Ammon's horn (tissue), 1 donor: ENCODE measurements at places on chromosomes 11 and 22.

GRCh38 chr11:63719987-63720386 lies 38.7 kb downstream of the RTN3 start:
- peak; percentile 33 for DNase-seq

- DNase-seq: no peak
These were observed 96.0 kb downstream of the TENM4 start for GRCh38 chr11:79344753-79345294.

- no peak for DNase-seq
These were observed 234.8 kb downstream of the GRIK4 start for GRCh38 chr11:120746376-120746775.

- DNase-seq: no peak
These were observed 81.7 kb upstream of the FAM181B start for GRCh38 chr11:82815406-82815805.

GRCh38 chr11:58318532-58318931 lies 40.3 kb downstream of the OR5B17 start:
- no peak for DNase-seq

DNA sequence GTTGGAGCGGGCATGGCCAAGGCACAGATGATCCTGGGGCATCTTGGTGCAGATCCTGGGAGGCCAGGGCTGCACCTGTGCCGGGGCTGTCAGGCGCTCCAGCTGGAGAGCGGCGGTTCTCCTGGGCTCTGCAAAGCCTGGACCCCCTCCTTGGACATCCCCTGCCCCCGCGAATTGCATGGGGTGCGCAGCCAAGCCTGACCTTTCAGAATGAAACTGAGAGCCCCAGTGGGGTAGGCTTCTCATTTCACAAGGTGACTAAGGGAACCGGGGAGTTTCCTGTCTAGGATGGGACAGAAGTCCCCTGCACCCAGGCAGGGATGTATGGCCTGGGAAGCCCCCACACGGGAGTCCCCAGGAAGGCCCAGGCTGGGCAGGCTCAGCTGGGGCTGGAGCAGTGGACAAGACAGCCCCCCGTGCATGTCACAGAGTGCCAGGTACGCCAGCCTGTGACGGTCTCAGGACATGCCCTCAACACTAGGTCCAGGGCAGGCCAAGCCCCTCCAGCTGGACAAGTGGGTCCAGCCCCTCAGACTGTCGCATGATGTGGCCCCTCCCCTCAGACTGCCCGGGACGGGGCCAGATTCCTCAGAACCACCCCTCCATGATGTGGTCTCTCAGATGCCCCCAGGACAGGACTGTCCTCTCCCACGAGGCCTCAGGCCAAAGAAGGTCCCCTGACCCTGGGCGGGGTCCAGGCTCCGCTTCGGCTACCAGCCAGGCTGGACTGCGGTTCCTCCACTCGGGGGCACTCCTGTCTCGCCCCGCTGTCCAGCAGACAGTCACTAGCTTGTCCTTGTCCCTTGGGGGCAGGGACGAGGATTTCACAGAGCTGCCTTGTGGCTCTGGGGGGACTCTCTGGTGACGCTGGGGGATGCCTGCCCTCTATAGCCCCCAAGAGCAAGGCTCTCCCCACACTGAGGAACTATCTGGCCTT lies 2.3 kb downstream of the LSP1 start:
- DNase-seq: no peak

DNA sequence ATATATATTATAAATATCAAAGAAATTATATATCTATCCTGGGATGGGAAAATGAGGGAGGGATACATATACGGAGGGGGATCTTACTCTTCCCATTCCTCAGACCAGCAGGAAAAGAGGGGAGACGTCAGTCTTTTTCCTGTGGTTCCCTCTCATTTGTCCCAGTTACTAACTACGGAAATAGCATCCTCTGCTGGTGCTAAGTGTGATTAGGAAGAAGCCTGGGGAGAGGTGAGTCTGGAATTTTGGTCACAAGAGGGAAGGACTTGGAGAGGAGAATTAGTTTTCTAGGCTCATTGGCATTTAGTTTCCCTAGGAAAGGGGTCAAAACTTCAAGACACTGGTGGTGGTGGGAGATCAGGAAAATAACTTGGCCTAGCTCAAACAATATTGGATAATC lies 11.6 kb downstream of the MED19 start:
- no peak for DNase-seq

- no peak for DNase-seq
These were observed 6.3 kb downstream of the OR10A4 start for GRCh38 chr11:6882751-6883150.

GRCh38 chr22:22005945-22006595 lies 23.5 kb upstream of the TOP3B start:
- DNase-seq: no peak

DNA sequence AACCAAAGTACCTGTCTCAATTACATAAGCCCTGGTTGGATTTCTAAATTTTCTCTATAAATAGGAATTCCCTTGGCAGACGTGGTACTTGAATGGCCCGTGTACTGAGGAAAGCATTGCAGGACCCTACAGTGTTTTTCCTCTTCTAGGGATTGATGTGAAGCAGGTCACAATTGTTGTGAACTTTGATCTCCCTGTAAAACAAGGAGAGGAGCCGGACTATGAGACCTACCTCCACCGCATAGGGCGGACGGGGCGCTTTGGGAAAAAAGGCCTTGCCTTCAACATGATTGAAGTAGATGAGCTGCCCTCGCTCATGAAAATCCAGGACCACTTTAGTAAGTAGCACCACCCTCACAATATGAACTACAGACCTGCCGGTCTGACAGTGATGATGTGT lies 16.7 kb downstream of the DDX25 start:
- no peak for DNase-seq

- DNase-seq: no peak
These were observed 1.4 kb downstream of the CDC42BPG start for GRCh38 chr11:64842851-64843685.

DNA sequence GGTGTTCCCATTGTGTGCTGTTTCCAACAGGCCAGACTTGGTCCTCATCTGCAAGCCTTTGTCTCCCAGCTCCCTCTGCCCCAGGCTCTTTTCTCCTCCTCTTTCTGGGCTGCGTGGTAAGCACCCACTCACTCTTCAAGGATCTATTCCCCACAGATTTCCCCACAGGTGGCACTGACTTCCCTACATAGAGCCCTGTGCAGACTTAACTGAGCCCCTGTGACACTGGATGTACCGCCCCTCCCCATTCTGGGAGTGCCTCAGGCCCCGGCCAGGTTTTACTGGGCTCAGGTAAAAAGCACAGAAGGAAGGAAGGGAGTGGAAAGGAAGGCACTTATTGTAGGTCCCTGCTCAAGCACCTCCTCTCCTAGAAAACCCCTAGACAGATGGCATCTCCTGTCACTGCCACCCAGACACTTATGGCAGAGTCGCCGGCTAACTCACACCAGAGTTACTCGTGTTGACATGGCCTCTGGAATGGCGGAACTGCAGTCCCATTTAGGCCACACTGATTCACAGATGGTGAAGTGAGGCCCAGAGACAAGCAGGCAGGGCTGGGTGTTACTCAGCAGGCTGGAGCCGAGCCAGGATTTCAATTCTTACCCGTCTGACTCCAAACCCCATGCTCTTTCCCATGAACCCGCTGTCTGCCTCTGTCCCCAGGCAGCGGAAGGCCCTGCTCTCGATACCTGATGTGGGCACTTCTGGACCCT lies 47.2 kb downstream of the LRRC32 start:
- no peak for DNase-seq

DNA sequence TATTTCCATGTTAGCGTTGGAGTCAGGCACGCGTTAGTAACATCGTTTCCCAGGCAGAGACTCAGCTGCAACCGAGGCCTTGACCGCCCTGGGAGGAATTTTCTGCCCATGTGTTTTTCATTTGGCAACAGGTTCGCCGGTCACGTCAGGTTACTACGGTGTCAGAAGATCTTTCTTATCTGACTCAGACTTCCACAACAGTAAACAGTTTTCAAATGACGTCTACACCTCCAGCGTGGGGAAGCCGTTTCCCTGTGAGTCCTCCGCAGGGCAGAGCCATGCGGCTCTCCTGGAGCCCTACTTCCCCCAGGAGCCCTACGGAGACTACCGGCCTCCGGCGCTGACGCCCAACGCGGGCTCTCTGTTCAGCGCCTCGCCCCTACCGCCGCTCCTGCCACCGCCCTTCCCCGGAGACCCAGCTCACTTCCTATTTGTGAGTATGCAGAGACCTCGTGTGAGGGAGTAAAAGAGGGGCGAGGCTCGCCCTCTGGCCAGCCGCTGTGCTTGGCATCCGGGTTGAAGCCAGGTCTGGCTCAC lies 14.3 kb upstream of the POU2AF3 start:
- DNase-seq: no peak

DNA sequence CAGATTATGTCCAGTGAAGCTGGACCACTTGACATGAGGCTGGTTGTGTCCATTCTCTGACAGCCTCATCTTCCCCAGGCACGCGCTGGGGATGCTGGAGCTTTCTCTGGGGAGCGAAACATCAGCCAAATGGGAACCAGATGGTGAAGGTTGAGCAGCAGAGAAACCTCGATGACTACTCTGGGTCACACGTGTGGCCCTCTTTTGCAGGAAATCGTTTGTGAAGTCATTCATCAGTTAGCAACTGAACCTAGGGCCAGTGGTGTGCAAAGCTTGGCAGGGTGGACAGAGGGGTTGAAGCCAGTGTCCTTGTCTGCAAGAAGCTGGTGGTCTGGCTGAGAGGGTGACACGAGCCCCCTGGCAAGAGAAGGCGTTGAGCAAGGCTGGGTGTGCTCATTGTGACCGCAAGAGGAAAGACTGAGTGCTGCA lies 109.8 kb downstream of the ZBTB16 start:
- DNase-seq: no peak

DNA sequence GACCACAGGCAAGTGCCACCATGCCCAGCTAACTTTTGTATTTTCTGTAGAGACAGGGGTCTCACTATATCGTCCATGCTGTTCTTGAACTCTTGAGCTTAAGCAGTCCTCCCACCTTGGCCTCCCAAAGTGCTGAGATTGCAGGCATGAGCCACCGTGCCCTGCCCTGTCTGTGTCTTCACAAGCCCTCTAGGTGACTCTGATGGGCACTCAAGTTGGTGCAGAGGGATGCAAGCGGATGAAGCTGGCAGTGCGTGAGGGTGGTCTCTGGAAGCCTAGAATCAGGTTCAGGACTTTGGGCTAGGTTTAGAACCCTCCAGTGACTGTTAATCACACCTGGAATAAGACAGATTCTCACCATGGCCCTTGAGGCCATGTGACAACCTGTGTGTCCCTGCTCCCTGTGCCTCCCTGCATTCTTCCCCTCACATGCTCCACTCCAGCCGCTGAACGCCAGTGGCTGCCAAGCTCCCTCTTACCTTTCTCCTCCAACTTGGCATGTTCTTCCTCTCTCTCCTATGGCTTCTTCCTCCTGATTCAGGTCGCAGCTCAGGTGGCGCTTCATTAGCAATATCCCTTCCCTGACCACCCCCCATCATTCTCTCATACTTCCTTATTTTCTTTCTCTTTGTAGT lies 242.3 kb upstream of the TBCEL start:
- no peak for DNase-seq

GRCh38 chr22:45188779-45189178 lies 25.1 kb downstream of the NUP50 start:
- no peak for DNase-seq

- no peak for DNase-seq
These were observed 324.8 kb downstream of the MN1 start for GRCh38 chr22:27476729-27477128.

GRCh38 chr11:5224538-5225479 lies 2.1 kb downstream of the HBB start:
- DNase-seq: no peak

GRCh38 chr11:34870548-34871196 lies 45.5 kb downstream of the APIP start:
- DNase-seq: no peak

- DNase-seq: peak; percentile 42
These were observed at the start of gene CCDC88B for GRCh38 chr11:64339754-64340408. Gene CCDC88B, plus strand, starts transcription at chr11:64340204. Its CDS starts 63 bp downstream, at chr11:64340267.

DNA sequence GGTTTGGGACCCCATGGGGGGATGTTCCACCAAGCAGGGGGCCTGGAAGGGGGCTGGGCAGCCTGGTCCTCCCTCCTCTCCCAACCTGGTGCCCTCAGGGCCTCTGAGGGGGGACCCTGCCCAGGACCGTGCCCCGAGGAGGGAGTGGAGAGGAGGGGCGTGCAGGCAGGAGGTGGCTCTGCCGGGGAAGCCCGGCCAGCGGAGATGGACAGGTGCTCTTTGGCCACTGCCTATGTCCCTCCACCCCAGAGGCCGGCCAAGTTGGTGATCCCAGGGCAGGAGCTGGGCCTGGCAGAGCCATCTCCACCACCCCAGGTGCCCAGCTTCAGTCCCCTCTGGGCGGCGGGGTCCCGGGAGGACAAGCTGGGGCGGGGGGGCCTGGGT lies 2.4 kb downstream of the MUC2 start:
- no peak for DNase-seq

DNA sequence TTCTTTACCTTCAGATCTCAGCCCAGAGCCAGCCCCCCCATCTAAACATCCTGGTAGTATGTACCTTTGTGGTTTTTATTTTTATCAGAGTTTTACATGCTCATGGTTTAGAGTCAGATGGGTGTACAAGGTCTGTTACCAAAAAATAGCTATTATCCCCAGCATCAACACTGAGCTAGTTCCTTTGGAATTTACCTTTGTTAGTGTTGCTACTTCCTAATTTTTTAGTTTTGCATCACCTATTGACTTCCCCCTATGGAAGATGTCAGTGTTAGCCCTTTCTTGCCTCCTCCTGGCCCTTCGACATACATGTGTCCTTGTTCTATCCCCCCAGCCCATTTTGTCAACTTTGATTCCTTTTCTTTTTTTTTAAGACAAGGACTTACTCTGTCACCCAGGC lies 7.4 kb downstream of the UPB1 start:
- no peak for DNase-seq

GRCh38 chr11:78290293-78291176 lies 101.8 kb downstream of the USP35 start:
- DNase-seq: peak; percentile 58
